ENCODE measurements at places on chromosomes 1 and 21. TPM values are rescaled to one million over a fixed set of nuclear protein-coding genes. Genes with fewer than 3 reads are reported as not detected.
A peak's percentile ranks its signal among the peaks of the same experiment; 100 is the strongest.

GRCh38 chr1:66533804-66534740 lies at the start of gene SGIP1:
TSS of gene SGIP1 (plus strand) at chr1:66534153. CDS start at chr1:66534359, 206 bp downstream.
- DNase-seq = no peak

HPDL gene
- total RNA-seq = 113 TPM

DNA sequence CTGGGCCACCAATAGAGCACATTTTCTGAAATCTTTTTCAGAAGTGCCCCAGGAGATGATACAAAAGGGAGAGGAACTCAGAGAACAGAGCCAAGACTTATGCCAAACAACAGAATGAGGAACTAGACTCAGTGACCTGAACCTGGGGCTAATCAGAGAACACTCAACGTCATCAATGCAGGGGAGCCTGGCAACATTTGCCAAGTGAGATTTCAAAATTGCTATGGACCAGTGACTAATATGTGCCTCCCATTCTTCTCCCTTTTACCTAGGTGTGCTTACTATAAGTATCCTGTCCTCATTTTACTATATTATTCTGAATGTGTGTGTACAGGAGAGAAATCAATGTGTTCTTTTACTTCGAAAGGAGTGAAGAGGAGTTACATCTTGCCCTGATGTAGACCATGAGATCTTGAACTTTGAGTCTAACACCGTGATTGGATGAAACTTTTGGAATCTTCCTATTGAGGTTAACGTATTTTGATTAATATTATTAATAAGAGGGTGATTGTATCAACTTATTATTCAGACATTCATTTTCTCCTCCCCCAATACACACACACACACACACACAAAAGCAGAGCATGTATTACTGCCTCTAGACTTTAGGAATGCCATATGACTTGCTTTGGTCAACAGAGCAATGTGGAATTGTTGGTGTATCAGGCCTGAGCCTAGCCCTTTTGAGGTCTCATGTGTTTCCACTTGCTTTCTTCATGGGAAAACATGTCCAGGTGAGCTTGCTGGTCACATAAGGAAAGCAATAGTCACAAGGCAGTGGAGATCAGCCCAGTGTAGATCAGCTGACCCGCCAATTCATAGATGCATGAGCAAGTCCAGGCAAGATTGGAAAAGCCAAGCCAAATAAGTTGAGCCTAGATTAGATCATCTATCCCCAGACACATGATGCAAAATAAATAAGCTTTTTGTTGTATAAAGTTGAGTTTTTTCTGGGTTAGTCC lies 80.3 kb upstream of the ETS2 start:
- DNase-seq = no peak

GRCh38 chr21:46667741-46668380 lies 32.4 kb downstream of the PRMT2 start:
- peak; percentile 3 for DNase-seq

RIMS3 gene
- total RNA-seq = not detected

- no peak for DNase-seq
These were observed 1.6 kb downstream of the HSPB7 start for GRCh38 chr1:16015960-16016901.

GRCh38 chr1:203649551-203649998 lies 22.9 kb downstream of the ATP2B4 start:
- no peak for DNase-seq

SPRR2G gene
- not detected for total RNA-seq

- DNase-seq = no peak
These were observed 35.1 kb downstream of the ARHGAP29 start for GRCh38 chr1:94202241-94202640.

GRCh38 chr1:153877112-153877511 lies 45.7 kb downstream of the GATAD2B start:
- DNase-seq = no peak

GRCh38 chr21:41055266-41055665 lies 112.7 kb upstream of the BACE2 start:
- DNase-seq = no peak

RGS8 gene
- total RNA-seq = not detected

TFAP2E gene
- 0.28 TPM for total RNA-seq

- DNase-seq = no peak
These were observed 2.0 kb downstream of the MTX1 start for GRCh38 chr1:155210314-155211104.

GRCh38 chr1:3795453-3796214 lies 664 bp downstream of the LRRC47 start:
- no peak for DNase-seq

DNA sequence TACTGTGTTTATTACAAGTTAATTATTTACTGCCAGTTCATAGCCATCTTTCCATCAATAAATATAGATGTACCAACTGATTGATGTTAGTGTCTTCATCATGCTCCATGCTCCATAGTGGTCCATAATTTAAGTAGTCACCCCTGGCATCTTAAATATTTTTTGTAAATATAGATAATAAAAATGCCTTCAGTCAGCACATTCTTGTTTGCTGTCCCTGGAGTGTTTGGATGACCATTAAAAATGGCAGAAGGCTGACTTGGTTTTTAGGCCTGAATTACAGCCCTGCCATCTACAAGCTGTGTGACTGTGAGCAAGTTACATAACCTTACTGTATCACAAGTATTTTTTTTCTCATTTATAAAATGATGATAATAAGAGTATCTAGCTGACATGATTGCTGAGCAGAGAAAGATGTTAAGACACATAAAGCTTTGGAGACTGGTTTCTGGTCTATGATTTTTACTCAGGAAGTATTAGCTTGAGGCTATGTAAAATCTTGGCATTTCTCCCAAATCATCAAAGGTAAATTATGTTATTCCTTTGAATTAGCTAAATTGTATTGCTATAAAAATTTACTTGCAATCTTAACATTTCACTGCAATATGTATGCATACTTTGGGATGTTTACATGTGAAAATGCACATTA lies 427.2 kb downstream of the USP25 start:
- DNase-seq = no peak

- peak; percentile 54 for DNase-seq
These were observed 725 bp downstream of the MTFR1L start for GRCh38 chr1:25820247-25821111.

PTCH2 gene
- total RNA-seq = 0.16 TPM

CLDN17 gene
- not detected for total RNA-seq

ADCY10 gene
- not detected for total RNA-seq
